ENCODE measurements at places on chromosomes 5 and 9.

GRCh38 chr9:68872026-68872501 is 141.8 kb downstream of the PRKACG start:
- DNase-seq: no peak

DNA sequence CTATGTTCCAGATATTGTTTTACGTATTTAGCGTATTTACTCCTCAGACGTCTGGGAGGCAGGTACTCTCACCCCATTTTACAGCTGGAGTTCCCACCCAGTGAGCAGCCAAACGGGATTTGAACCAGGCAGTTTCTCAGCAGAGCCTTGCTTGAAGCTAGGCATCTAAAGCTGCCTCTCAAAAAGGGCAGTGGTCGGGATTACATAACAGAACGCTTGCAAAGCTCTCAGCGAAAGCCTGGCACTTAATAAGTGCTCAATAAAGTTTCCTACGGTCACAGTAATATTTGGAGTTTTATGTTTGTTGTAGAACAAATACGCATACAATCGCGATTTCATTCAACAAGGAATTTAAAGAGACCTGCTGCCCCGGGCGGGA is 286 bp upstream of the BSPRY start:
- no peak for DNase-seq

- DNase-seq: no peak
These were observed 516 bp downstream of the MAST4 start for GRCh38 chr5:66596636-66597182.

GRCh38 chr5:130316971-130317680 is 412.9 kb downstream of the CHSY3 start:
- DNase-seq: no peak

DNA sequence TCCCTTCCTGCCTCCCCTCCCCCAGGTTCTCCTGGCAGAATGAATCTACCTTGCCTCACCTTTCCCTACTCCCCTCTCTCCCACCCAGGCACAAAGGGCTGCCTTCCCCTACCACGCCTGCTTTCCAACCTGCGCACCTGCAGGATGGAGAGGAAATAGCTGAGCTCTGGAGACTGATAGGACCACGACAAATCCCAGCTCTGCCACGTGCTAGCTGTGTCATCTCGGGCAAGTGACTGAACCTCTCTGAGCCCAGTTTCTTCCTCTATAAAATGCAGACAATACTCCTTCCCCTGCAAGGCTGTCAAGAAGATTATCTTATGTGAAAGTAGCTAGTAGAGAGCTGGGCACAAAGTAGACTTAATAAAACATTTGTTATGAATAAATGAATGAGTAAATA is 31.2 kb upstream of the PTGS1 start:
- no peak for DNase-seq

DNA sequence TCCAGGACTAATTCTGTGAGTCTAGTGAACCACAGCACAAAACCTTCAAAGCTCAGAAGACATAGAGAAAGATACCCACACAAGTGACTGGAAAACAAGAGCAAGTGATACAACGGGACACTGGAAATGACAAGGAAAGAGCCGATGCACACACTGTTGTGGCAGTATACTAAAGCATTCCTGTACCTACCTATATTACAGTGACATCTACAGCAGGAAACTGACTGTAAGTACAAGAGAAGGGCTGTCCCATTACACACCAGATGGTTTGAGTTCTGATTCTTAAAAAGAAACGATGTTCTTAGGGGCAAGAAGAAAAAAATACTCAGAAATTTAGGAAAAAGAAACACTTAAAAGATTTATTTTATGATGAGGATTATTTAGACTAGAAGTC is 18.5 kb downstream of the TMEM245 start:
- DNase-seq: no peak

- DNase-seq: no peak
These were observed 15.5 kb downstream of the TRIP13 start for GRCh38 chr5:908172-908571.

DNA sequence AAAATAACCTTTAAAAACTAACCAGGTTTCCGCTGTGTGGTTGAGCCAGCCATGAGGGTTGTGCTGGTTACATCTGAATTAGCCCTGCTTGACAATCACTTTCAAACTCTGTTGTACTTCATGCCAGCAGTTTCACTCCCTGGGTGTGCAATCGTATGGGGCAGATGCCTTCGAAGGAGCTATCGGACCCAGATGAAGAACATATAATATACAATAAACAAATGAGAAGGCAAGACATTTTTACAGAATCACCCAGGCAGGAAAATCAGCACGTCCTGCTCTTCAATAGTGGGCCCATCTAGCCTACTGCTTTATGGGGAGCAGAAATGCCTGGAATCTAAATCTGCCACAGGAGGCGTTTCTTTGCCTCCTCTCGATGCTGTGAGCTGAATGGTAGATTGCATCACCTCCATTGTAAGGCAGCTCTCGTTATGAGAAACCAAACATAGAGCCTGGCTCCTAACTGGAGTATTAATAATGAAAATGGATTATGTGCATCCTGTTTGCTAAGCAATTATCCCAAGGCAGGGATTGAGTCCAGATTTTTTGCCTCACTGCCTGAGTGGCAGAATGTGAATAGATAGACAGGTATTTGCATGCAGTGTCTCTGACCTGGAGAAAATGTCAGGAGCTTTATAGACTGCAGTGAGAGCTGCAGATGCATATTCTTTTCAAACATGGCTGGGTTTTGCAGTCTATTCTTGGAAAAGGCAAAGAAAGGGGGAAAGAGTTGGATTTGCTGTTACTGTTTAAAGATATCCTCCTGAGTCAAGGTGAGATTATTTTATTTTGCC is 143.3 kb upstream of the SMARCA2 start:
- DNase-seq: no peak

- no peak for DNase-seq
These were observed 87.9 kb downstream of the IQGAP2 start for GRCh38 chr5:76490960-76491359.

DNA sequence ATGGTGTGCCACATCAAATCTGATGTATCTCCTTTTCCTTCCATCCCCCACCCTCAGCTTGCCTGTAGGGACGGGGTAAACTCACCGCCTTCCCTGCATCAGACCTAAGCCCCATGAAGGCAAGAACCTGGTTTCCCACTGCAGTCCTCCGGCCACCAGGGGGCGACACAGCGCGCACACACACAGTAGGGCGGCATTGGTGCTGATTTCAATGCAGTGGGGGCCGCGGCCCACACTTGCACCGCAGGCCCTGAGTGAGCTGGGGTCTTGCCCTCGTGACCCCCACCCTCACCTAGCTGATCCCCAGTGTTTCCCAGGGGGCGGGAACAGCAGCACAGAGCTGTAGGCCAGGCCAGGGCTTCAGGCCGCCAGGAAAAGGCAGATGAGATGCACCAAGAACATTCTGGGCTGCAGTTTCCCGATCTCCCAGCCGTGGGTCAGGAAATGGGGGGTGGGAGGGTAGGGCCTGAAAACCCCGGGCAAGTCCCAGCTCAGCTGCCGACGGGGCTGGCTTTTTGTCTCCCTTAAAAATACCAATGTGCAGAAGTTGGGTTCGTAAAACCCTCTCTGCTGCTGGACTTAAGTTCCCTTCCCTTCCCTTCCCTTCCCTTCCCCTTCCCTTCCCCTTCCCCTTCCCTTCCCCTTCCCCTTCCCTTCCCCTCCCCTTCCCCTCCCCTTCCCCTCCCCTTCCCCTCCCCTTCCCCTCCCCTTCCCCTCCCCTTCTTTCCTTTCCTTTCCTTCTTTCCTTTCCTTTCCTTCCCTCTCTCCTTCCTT is 19.5 kb downstream of the FAM163B start:
- DNase-seq: peak; percentile 52

DNA sequence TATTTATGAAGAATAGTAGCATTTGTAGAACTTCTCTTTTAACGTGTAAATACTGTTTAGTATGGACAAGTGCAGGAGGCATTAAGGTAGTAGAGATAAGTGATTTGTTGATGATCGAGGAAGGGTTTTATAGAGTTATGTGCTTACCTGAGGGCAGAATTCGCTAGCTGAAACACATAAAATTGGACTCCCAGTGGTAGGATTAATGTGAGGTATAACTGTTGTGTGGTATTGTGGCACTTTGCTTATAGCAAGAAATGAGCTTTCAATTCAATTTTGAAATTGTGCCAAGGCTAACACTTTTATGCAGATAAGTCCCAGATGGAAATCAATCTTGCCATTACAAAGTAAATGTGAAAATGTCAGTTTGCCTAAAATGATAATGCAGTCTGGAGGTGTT is 1.2 kb downstream of the AP3S1 start:
- no peak for DNase-seq

GRCh38 chr5:126376443-126376842 is 46.8 kb upstream of the GRAMD2B start:
- DNase-seq: no peak

DNA sequence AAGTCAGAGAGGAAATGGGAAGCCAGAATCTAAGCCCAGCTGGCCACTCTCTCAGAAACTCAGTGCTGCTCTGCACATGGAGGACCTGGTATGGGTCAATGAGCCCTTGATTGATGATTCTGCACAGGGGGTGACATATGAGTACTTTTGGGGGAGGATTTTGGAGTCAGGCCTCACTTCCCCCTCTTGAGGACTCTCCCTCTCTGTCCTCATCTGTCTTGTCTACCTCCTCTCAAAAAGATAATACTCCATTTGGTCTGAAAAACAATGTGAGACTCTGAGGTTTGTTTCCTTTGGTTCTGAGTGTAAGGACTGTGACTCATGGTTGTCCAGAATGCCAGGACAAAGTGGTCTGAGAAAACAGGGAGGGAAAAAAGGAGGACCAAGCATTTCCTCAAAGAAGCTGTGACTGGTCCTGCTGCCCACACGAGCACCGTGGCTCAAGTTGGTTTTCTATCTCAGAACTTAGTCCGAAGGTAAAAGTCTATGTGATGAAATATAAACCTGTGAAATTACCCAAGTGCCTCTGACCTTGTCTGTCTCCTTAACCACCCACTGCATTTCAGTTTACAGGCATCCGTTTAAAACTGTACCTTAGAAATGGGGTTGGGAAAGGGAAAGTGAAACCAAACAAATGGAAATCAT is 11.1 kb downstream of the TTC39B start:
- no peak for DNase-seq

DNA sequence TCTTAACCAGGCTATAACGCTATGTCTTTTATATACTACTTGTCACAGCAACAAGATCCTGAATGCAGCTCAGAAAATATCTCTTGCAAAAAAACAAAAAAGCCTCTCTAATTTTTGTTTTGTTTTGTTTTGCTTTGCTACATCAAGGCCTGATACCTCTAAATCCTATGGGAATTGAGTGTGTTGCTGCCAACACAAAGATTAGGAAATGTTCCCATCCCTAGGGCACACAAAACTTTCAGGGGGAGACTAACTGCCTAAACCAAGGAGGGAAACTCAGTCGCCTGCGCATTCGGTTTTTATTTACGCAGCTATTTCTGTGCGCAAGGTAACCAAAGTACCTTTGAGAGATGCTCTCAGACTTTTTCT is 1.7 kb downstream of the SSBP2 start:
- DNase-seq: no peak

All from activated CD4-positive, alpha-beta T cell treated with anti-CD3 and anti-CD28 coated beads, Interleukin-2, amount 50 U/mL, for 1 hour (primary cell).